ENCODE measurements at places on chromosomes 7 and 10. TPM values are rescaled to one million over a fixed set of nuclear protein-coding genes. Genes with fewer than 3 reads are reported as not detected.

DNA sequence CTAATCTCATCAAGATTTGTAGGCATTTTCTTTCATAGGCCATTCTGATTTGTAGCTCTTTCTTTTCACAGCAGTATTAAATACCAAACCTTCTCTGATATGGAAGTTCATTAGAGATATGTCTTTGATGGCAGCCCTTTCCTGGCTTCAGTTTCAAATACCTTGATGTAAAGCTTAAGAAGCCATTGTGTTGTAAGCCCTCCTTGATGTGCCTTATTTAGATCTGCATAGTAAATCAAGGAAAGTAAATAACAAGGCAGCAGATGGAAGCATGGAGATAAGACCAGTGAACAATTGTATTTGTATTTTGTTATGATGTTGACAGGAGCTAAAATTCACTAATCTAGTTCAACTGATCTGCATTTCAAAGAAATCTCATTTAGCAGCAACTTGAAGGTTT is 234.9 kb upstream of the PPP1R3A start:
- no peak for DNase-seq

DNA sequence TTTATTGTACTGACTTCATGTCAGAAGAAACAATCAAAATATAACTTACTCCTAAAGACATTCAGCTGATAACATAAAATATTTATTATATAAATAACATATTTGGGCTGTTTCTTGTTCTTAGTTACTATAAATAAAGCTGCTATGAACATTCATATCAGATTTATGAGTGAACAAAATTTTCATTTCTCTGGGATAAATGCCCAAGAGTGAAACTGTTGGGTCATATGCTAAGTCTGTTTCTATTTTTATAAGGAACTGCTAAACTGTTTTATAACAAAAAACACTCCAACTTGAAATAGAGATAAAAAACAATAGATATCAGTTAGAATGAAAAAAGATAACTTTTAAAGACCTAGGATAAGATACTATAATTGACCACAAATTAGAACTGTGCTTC is 26.5 kb upstream of the CC2D2B start:
- peak; percentile 7 for DNase-seq

GRCh38 chr10:130809761-130810515 is 501.6 kb downstream of the TCERG1L start:
- DNase-seq, result no peak

The PTPRN2 gene
- 4.4 TPM for polyA plus RNA-seq

The SHTN1 gene
- polyA plus RNA-seq, result 2.9 TPM

Data from urinary bladder (tissue), 4 donors.